CD14-positive monocyte (primary cell): ENCODE measurements at places on chromosomes 5 and 9.

DNA sequence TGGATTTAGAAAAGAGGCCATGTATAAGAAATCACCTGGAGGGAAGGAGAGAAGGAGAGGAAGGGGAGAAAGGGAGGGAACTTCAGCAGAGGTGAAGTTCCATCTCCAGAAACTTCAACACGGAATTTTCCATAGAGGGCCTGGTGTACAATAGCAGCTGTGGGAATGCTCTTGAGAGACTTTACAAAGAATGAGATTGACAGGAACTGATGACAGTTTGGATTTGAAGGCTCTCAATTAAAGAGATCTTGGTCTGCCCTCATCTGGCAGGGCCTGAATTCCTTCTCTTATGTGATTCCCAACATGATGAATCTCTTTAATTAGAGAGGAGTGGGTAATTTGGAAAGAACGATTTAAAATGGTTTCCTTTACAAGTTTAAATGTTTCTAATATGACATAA is 143.5 kb downstream of the MLLT3 start:
- DNase-seq = no peak

DNA sequence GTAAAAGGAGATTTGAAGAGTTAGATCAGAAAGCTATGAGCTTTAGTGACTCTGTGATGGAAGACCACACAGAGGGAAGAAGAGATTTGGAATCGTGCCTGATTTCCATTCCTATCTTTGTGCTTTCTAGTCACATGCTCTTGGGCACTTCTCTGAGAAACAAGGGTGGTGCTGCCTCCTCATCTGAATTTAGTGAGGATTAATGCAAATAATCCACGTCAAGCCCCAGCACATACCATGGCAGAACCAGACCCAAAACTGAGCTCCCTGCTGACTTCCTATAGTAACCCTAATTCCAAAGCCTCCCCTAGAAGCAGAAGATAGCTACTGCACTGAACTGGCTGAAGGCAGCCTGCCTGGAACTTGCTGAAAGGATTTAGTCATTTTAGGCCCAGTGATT is 17.7 kb downstream of the SLC45A2 start:
- DNase-seq = no peak

DNA sequence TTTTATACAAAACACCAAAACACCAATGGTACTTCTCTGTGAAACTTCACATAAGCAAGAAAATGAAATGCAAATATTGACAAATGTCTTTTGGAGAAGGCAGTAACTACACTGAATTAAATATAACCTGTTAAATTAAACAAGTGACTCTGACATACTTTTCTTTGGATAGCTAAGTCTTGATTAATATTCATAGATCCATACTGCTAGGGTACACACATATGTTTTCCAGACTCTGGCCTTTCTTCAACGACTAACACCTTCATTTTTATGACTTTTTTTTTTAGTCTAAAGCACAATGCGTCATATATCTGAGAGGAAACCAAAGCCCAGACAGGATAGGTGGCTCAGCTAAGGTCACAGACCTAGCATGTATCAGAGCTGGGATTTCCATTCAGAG is 263.7 kb downstream of the TENT4A start:
- no peak for DNase-seq

DNA sequence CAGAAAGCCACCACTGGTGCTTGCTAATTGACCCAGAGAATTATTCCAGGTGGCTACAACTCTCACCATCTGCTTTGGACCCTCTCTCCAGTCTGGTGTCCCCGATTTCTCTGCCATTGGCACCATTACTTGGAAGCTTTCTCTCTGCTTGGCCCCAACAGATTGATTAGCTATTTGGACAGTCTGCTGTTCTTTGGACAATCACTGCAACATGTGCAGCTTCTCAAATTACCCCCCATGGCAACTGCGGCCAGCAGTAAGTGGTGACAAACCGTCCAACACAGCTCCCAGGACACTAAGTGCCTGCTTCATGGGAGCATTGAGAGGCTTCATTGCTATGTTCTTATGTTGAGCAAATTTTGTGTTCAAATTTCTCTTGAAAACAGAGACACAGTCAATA is 309.8 kb downstream of the TAF11L14 start:
- no peak for DNase-seq

DNA sequence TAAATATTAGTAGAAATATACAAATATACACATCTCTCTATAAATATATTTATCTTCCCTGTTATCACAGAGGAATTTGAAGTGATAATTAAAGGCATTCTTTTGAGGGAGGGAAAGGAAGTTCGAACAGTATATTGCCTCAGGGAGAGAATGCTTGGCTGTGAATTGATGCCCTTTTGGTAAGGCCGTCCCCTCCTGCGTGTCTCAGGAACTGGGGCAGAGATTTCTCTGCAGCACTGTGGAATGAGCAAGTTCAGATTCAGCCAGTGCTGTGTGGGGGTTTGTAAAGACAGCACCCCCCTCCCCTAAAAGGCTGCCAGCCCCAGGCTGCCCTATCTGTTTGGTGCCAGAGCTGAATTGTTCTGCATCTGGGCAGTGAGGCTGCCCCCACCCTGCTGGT is 42.0 kb downstream of the UBE2QL1 start:
- no peak for DNase-seq

- no peak for DNase-seq
Observed at GRCh38 chr5:67680099-67680498, 483.5 kb upstream of the CD180 start.

DNA sequence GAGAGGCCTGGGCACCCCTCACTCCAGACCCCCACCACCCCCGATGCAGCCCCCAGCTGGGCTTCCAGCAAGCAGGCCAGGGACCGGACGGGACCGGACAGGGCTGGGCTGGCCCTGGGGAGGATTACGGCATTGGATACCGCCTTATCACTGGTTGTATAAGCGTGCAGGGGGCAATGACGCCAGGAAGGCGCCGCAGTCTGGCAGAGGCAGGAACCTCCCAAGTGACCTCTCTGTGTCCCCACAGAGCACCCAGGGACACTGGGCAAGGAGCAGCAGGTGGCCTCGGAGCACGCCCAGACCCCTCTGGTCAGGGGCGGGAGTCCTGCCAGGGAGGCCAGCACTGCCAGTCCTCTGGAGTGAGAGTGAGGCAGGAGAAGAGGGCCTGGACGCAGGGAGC is 723 bp upstream of the LCN15 start:
- DNase-seq = no peak

GRCh38 chr5:38473008-38473407 is 83.4 kb downstream of the LIFR start:
- no peak for DNase-seq

- DNase-seq = peak; percentile 96
Observed at GRCh38 chr5:56415356-56415765, 182.2 kb upstream of the ANKRD55 start.
